ENCODE measurements at places on chromosomes 13 and 19. TPM values are rescaled to one million over a fixed set of nuclear protein-coding genes. Genes with fewer than 3 reads are reported as not detected.

ZNF221 gene
- total RNA-seq, result 3.6 TPM

HIPK4 gene
- total RNA-seq, result 0.02 TPM

KASH5 gene
- total RNA-seq, result not detected

NCR1 gene
- total RNA-seq, result not detected

RASIP1 gene
- total RNA-seq, result 0.20 TPM

ZNF264 gene
- 31.1 TPM for total RNA-seq

CYP4F2 gene
- total RNA-seq, result 1.8 TPM

LIM2 gene
- total RNA-seq, result not detected

TRAPPC5 gene
- 89.9 TPM for total RNA-seq

TMEM255B gene
- 0.44 TPM for total RNA-seq

GRCh38 chr13:110154410-110154933 is 152.5 kb downstream of the COL4A1 start:
- DNase-seq, result no peak

DNA sequence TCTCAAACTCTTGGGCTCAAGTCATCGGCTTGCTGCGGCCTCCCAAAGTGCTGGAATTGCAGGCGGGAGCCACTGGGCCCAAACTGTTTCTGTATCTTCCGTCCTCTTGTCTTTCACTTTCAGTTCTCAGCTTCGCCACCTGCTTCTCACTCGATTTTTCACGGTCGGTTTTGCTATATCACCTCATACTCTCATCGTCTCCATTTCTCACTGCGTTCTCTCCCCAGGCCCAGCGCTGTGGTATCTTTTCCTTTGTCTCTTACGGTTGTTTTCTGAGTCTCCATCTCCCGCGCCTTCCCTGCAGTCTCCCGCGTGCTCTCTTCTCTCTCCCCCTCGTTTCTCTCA is 14.9 kb downstream of the SSC5D start:
- DNase-seq, result no peak

DNA sequence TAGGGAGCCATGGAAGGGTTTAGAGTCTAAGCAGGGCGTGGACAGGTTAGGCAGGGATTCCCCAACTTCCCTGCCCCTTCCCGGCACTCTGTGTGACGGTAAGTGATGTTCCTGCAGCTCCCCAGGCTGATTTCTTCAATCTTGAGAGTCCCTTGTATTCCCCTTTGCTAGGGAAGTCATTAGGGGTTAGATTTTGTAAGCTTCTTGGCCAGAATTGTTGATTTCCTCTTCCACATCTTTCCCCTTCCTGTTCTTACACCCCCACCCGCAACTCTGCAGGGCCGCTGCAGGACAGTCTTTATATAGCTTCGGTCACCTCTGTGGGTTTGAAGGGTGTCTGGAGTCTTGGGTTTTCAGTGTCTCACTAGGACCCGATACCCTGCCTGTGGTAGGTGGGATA is 10.6 kb upstream of the ADGRE1 start:
- DNase-seq, result no peak

DNA sequence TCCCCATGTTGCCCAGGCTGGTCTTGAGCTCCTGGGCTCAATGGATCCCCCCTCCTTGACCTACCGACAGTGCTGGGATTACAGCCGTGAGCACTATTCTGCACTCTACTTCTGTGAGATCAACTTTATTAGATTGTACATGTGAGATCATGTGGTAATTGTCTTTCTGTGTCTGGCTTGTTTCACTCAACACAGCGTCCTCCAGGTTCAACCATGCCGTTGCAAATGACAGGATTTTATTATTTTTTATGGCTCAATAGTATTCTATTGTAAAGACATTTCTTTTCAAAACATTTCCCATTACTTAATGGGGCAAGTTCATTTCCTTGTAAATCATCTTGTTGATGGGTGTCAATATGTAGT is 1.5 kb upstream of the OBI1 start:
- no peak for DNase-seq

DNA sequence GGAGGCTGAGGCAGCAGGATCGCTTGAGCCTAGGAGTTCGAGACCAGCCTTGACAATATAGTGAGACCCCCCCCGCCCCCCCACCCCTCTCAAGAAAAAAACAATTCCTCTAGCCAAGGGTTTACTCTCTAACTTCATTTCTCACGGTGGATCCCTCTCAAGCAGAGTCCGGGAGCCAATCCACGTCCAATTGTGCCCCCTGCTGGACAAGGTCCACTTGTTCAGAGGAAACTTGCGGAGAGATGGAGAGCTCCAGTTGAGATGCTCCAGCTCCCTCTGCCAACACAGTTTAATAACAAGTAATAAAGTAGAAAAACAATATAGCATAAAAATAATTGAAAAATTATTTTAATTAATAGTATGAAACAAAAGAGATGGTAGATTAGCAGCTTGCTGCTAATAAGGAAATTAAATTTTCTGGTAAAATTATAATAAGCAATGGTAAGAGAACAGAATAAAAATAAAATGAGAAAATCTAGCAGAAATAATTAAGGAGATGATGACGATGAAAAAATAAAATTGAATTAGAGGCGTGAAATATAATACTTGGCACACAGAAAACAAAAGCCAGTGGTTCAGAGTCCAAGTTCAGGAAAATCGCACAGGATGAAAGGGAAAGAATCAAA is 14.5 kb upstream of the SIGLEC14 start:
- peak; percentile 75 for DNase-seq

DNA sequence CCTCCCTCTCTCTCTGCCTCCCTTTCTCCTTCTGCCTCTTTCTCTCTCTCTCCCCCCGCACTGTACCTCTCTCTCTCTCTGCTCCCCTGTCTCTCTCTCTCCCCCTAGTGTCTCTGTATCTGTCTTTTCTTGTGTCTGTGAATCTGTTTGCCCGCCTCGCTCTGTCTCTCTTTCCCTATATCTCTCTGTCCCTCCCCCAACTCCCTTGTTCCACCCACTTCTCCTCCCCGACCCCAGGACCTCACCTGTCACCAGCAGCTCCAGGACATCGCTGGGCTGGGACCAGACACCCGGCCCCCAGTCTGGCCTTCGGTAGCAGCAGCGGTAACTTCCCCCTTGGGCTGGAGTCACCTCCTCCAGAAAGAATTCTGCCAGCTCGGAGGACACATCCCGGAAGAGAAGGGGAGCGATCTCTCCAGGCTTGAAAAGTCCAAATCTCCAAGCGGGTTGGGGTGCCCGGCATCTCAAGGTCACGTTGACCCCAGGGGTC is 3.9 kb downstream of the OSCAR start:
- DNase-seq, result peak; percentile 24

- no peak for DNase-seq
These were observed 268.6 kb downstream of the NDFIP2 start for GRCh38 chr13:79749566-79749965.

DNA sequence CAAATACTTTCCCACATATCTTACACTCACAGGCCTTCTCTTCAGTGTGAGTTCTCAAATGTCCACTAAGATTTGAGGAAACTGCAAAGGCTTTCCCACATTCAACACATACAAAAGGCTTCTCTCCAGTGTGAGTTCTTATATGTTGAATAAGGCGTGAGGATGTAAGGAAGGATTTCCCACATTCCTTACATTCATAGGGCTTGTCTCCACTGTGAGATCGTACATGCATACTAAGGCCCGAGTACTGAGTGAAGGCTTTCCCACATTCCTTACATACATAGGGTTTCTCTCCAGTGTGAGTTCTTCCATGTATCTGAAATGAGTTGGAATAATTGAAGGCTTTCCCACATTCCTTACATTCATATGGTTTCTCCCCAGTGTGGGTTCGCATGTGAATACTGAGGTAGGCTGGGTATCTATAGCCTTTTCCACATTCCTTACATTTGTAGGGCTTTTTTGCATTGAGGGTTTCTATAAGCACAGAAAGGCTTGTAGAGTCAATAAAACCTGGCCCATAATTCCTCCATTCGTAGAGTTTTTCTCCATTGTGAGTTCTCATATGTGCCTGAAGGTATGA is 9.6 kb downstream of the ZNF426 start:
- peak; percentile 10 for DNase-seq

DNA sequence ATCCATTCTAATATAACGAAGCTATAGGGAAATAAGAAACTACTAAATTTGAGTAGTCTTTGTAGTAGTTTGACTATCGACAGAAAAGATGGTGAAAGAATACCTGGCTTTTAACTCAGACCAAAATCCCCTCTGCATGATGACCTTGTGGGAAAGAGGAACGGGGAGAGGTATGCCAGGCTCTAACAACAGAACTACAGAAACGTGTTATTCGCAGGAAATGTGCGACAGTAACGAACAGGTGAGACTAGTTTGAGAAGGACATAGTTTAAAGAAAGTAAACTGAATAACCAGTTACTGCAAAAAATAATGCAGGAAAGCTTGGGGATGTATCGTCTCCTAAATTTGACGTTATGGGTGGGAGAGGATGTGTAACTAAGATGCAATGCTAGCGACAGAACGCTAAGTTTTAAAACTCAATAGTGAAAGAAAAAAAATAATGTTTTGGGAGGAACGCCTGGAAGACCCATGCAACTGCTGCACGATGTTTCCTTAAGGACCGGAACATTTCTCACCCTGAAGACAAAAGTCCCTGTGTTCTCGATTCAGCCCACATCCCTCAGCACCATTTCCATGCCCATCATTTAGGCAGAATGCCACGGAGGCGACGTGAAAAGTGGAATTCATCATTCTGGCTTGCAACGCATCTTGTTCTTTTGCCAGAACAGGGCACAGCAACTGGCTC is 1.6 kb upstream of the RAP2A start:
- DNase-seq, result peak; percentile 5

- DNase-seq, result peak; percentile 27
These were observed 1436.9 kb downstream of the UQCRFS1 start for GRCh38 chr19:27776020-27776419.

DNA sequence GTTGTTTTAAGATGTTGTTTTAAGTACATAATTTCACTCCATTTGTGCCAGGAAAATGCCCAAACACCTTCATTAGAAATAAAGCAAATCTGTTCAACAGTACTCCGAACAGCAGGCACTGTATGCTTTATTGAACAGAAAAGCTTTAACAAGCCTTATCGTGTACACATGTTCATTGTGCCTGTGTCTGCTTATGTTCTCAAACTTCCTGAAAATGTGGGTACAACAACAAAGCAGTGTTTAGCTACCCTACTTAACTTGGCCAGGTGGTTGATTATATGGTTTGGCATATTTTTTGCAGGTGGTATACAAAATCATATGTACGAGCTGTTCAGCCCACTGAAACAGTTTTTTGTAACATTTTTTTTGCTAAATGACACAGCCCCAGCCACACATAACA is 718.0 kb downstream of the DACH1 start:
- DNase-seq, result no peak

DNA sequence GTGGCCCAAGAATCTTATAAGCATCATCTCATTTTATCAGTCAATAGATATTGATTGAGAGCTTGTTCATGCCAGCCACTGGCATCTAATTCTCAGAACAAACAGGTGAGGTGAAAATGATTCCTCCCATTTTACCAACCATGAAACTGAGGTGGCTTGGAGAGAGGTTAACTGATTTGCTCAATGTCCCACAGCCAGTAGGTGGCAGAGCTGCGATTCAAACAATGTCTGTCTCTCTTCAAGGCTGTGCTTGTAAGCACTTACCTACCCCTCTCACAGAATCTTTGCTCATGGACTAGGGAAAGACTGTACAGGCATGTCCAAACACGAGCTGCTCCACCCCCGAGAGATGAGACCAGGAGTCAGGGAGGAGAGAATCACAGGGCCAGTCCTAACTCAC is 21.5 kb upstream of the GSX1 start:
- DNase-seq, result peak; percentile 12

- no peak for DNase-seq
These were observed 1160.6 kb downstream of the PCDH9 start for GRCh38 chr13:66069570-66069969.

Data from M059J (cell line).